ENCODE measurements at places on chromosomes 6 and 20.
A peak's percentile ranks its signal among the peaks of the same experiment; 100 is the strongest.

DNA sequence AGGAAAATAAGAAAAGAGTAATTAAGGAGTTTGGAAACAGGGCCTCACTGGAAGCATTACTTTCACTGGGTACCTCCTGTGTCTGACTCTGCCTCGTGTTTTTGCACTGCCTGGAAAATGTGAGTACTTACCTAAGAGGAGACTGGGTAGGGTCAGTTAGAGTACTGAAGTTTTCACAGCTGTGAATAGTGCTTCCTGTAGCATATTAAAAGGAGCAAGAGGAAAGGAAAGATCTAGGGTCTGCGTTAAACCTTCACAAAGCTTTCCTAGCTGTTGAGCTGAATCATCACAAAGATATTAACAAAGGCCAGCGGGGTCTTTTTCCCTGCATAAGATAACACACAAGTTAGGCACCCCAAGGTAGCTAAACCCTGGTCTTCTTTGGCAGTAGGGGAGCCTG lies 82.3 kb downstream of the MLIP start:
- DNase-seq = no peak

DNA sequence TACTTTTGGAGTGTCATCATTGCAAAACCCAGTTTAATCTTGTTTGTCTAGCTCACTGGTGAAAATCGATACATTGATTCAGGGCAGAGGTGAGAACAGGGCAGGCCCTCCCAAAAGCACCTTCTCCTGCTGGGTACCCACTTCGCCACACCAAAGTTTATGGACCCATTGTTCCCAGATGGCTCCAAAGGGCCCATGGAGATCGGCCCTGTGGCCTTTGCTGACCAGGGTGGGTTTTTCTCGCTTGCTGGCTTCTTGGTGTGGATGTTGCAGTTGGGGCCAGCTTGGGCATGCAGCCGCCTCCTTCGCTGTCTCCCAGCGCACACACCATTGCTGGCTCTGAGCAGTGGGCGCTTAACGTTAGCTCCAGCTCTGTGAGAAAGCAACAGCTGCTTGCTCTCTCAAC lies 178.1 kb upstream of the PDE10A start:
- no peak for DNase-seq

GRCh38 chr6:42898891-42899361 lies 16.9 kb upstream of the PTCRA start:
- DNase-seq = peak; percentile 53

GRCh38 chr20:50870561-50871161 lies 60.6 kb downstream of the ADNP start:
- no peak for DNase-seq

GRCh38 chr20:30489614-30490003 lies 767.9 kb upstream of the DEFB115 start:
- no peak for DNase-seq

DNA sequence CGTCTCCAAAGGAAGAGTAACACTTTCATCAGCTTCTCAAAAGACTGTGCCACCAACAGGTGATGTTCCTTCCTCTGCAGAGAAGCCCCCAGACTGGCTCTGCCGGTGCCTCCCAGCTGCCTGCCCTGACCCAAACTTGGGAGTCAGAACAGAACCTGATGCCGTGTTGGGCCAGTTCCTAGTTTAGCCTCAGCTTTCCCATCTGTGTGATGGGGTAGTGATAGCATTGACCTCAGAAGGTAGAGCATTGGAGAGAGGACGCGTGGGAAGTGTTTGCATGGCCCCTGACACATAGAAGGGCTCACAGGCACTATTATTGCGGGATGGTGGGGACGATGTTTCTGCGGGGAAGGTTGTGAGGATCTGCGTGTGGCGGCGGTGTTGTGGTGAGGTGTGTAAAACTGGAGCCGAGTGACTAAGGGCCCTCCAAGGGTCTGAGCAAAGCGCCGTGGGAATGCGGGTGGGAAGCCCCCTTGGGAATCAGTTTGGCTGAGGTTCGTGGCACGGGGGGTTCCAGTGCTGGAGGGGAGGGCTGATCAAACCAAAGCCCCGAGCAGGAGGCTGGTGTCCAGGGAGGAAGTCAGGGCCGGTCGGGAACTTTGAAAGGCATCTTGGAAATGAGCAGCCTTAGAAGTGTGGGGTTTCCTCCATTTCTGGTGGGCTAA lies 1.7 kb downstream of the NTSR1 start:
- no peak for DNase-seq

DNA sequence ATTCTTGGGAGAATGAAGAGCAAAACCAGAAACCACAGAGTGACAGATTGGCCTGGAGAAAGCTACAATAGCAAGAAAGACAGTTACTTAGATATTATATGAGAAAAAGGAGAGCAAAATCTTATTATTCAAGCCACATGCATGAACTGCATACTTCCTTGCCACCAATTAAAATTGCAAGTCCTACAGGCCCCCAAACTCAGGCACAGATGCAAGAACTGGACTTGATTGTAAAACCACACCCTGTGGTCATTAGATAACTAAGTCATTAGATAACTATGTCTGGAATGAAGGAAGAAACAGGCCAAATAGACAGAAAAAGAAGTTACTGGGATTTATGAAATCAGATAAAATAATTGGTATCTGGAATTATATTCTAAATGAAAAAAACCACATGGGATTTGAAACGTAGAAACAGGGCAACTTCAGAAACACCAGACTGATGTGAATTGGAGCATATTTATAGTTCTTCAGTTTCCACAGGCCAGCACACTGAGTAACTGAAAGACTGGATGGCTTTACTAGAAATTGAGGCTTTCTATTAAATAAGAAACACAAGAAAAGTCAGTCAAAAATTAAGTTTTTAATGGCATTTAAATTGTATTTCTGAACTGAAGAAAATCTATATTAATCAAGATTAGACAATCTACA lies 49.4 kb upstream of the CARMIL1 start:
- no peak for DNase-seq

- no peak for DNase-seq
Observed at GRCh38 chr20:37822141-37822601, 80.8 kb upstream of the VSTM2L start.

DNA sequence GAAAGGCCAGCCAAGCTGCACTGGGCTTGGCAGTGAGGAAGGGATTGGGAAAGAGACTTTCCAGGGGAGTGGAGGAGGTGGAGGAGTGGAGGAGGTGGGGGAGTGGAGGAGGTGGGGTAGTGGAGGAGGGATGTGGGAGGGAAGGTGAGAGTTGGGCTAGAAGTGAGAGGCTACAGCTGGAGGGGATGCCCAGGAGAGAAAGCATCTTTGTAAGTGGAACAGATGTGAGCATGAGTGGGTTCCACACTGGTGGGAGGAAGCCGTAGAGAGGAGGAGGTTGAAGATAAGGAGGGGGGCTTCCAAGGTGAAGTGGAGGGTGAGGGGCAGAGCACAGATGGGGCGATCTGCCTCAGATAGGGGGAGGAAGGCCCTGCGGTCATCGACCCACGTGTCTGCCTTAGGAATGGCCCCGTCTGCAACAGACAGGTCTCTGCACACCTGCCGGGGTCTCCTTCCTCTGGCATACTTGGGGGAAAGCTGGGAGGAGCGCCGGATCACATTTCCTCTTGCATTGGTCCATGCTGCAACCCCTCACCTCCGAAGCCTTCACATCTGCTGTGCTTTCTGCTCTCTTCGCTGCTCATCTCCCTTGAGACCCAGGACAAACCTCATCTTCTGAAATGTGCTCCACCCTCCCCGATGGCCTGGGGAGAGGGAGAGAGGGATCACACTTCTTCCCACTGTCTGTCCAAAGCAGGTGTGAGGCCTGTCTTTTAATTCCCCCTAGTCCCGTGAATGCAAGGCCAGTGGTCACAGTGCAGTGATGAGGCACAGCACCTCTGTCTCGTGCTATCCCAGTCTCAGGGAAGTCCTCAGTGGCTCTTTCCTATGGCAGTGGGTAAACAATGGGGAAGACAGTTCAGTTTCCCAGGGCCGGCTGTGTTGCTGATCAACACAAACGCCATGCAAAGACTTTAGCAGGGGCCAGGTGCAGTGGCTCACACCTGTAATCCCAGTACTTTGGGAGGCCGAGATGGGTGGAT lies 48.6 kb upstream of the SNX9 start:
- DNase-seq = no peak

- DNase-seq = no peak
Observed at GRCh38 chr20:416950-417800, 9.1 kb downstream of the RBCK1 start.

GRCh38 chr20:701401-702129 lies 26.0 kb upstream of the SCRT2 start:
- DNase-seq = no peak

- DNase-seq = no peak
Observed at GRCh38 chr6:74879234-74879633, 326.6 kb downstream of the COL12A1 start.

DNA sequence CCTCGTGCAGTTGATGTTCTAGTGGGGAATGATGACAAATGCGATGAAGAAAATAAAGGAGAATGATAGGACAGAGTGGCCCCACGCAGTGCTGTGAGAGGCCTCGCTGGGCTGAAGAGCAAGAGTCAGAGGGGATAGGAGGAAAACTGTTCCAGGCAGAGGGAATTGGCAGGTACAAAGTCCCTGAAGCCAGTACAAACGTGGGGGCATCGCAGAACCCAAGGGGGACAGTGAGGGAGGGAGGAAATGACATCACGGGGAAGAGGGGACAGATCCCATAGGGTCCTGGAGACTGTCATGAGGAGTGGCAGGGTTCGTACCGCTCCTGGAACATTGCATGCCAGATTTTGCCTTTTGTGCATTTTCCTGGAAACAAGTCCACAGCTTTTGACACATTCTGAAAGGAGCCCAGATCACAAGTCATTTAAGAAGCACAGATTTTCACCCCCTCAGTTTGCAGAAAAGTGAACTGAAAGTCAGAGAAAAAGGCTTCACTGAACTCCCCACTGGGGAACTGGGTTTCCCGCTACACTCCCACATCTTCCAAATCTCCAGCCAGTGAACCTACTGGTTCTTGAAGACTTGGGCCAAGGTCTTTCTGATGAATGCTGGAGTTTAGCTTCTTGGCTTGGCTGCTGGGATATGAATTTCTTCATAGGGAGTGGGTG lies 77.0 kb downstream of the SULF2 start:
- DNase-seq = no peak

DNA sequence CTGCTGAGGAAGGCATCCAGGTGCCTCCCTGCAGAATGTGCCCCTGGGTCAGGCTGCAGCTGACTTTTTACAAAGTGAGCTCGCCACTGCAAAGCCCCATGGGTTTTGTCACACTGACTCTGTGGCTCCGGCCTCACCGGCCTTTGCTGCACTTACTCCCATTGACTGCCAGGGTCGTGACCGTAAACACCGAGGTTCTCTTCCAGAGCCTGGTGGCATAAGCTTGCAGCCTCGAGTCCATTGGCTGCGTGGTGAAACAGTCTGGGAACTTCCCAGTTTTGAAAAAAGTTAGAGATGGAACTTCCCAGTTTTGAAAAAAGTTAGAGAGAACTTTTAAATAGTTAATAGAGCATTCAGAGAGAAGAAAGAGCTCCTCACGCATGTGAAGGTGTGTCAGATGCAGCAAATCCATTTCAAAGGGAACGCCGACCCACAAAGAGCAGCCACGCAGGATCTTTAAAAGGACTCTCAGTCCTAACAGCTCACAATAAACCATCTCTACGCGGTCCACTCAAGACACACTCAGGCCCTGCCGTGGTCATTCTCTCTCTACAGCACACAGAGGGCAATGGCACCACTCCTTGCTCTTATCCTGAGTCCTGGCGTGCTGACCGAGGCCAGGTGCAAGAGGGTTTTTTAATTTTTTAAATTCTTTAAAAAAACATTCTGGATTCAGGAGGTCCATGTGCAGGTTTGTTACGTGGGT lies 12.8 kb downstream of the RAMACL start:
- no peak for DNase-seq

DNA sequence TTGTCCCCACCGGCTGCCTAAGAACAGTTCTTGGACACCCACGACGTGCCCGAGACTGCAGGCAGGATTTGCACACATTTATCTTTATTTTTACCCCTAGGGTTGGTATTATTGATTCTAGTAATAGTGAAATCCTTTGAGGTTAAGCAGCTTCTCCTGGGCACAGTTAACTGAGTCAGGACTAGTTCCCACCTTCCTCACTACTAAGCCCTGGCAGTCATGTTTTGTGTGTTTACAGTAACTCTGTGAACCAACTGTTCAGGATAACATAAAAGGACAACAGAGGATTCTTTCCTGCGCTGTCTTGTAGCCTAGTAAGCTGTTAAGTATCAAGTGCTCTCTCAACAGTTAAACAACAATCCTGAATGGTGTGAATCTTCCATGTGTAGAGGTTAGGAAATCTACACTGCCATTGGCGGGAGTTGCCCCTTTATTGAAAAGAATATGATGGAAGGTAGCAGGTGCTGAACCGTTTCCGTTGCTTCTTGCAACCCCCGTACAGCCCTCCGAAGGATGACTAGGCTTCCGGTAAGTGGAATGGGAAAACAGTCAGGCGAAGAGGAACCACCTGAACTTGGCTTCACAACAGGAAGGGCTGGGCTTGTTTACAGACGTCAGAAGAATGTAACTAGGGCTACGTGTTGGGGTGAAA lies 979 bp upstream of the SOD2 start:
- DNase-seq = no peak

GRCh38 chr6:18343741-18344140 lies 43.4 kb upstream of the RNF144B start:
- no peak for DNase-seq

DNA sequence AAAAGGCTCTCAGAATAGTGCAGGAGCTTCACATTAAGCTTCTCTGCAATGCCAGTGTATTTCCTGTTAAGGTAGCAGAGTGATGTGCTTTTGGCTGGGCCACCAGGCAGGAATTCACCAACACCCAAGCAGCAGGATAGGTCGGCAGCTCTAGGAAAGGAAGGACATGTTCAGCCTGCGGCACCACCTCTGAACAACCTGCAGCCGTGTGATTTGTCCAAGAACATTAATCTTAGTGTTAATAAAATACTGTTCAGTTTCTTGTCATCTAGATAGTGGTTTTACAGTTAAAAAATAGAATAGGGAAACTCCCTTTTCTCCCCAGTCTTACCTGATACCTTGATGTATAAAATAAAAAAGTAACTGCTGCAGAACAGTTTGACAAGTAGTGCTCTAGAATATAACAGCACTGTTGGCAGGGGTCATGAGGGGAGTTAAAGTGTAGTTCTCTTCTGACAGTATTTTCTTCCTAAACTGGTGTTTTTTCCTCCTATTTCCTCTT lies 18.8 kb downstream of the ZNF292 start:
- no peak for DNase-seq

GRCh38 chr6:45756606-45757005 lies 259.1 kb downstream of the CLIC5 start:
- no peak for DNase-seq

GRCh38 chr20:50304923-50305635 lies 114.4 kb downstream of the CEBPB start:
- DNase-seq = no peak

DNA sequence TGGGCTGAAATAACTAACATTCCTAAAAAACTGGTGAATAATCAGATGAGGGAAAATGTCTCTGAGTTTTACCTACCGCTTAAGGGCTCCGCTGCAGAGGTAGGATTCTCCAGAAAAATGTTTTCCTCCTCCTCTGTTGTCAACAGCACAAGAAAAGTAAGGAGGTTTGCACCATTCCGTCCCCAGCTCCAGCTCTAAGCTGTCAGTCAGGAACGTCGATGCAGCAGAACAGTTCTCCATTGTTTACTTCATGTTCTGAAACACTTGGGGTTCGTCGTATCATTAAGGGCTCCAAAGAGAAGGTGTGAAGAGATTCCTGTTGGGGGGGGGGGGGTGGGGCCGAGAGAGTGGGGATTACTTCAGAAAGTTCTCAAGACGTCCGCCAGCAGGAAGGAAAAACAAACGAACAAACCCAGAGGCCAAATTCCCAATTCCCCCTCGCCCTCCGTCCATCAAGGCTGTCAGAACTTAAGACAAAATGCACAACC lies 734 bp downstream of the MMS22L start:
- no peak for DNase-seq
